ENCODE measurements at places on chromosomes 5 and 9. TPM values are rescaled to one million over a fixed set of nuclear protein-coding genes. Genes with fewer than 3 reads are reported as not detected.

SLC34A3 gene
- not detected for total RNA-seq

PDE6A gene
- 0.22 TPM for total RNA-seq

GRCh38 chr5:27377626-27378025 lies 339.2 kb upstream of the CDH9 start:
- no peak for DNase-seq

TRIM23 gene
- 16.0 TPM for total RNA-seq

DNA sequence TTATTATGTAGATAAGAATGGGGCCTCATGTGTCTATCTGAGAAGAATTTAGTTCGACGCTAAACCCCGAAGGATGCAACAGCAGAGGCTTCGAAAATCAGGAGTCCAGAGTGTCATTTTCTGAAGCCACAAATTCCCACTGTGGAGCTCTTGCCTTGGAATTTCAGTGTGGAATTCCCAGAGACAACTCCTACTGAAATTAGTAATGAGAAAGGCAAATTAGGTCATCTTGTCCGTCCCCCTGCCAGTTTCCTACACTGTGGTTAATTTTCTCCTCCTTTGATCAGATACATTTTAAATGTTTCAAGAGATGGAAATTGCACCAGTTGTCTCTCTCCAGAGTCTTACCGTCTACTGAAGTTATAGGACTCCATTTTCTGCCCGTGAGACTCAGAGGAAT lies 633.6 kb downstream of the BNC2 start:
- no peak for DNase-seq

- DNase-seq = no peak
Observed at GRCh38 chr5:177079606-177080005, 7.1 kb upstream of the FGFR4 start.

PCDHA7 gene
- total RNA-seq = 0.69 TPM

GRCh38 chr5:1558944-1559343 lies 35.2 kb upstream of the LPCAT1 start:
- DNase-seq = no peak

DNA sequence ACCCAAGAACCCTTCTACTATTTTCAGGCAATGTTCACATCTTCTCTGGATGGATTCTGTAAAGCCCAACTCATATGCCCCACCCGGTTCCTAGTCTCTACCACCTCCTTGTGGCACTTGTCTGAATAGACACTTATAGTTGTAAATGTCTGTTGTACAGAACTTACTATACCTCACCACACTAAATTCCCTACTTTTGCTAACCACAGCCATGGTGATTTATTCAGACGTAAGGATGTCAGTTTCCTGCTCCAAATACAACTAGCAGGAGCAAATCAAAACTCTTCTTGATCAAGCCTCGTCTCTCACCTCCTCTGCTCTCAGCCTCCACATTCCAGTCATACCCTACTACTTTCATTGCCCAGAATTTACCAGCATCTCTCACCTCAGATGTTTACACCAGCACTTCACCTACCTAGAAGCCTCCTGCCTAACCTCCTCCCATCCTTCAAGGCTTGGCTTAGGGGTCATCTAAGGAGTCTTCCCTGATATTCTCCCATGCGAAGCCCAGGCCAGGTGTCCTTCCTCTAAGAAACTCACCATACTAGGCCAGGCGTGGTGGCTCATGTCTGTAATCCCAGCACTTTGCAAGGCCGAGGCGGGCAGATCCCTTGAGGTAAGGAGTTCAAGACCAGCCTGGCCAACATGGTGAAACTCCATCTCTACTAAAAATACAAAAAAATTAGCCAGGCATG lies 75.5 kb downstream of the MAPKAP1 start:
- DNase-seq = peak; percentile 56

DNA sequence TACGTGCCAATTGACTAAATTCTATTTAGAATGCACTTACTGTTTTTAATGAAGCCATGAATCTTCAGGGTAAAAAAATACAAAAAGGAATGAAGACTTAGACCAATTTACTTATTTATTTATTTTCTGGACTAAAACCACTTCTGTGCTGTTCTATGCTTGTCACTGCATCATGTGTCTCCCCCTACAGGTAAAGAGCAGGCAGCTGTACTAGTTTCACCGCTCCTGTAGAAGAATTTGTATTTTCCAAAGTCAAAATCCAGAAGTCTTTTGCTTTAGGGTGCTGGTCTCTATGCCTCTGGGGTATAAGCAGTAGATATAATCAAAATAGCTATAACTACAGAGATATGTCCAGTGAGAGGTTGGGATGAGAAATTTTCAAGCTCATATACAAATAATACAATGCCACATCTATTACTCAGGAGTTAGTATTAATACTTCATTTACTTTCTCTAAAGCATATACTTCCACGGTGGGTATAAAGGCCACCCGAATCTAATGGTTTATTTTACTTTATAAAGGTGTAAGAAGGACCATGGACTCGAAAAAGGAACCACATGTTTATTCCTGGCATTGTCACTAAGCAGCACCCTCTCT lies 591.5 kb downstream of the RAB3C start:
- DNase-seq = peak; percentile 73

DNA sequence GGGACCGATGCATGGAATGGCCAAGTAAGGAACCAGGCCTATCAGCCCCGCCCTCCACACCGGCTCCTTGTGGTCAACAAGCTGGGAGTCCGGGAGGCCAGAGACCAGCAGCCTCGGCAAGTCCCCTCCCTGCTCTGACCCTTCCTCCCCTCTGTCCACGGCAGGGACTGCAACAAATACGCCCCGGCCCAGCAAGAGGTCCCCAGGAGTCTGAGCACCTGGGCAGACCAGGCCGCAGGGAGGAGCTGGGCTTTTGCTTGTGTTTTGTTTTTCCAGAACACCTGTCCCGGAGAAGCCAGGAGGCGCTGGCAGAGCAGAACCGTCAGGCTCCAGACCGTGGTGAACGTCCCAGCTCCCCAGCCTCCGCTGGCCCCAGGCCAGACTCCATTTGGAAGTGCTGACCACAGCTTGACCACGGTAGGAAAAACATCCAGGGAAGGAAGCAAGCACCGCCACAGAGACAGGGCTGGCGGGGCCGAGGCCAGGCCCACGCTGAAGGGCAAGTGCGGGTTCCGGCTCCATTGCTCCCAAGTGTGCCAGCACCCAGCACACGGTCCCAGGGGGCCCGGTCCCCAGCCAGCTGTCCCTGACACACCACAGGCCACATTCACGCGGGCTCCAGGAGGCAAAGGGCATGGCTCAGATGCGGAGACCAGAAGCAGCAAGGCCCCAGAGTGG lies 56.7 kb downstream of the VAV2 start:
- DNase-seq = no peak

FNBP1 gene
- 24.4 TPM for total RNA-seq

RNF20 gene
- total RNA-seq = 38.4 TPM
